ENCODE measurements at places on chromosomes 3 and 15.
A peak's percentile ranks its signal among the peaks of the same experiment; 100 is the strongest.

GRCh38 chr3:9864200-9864927, 15.7 kb downstream of the CIDEC start:
- no peak for DNase-seq

DNA sequence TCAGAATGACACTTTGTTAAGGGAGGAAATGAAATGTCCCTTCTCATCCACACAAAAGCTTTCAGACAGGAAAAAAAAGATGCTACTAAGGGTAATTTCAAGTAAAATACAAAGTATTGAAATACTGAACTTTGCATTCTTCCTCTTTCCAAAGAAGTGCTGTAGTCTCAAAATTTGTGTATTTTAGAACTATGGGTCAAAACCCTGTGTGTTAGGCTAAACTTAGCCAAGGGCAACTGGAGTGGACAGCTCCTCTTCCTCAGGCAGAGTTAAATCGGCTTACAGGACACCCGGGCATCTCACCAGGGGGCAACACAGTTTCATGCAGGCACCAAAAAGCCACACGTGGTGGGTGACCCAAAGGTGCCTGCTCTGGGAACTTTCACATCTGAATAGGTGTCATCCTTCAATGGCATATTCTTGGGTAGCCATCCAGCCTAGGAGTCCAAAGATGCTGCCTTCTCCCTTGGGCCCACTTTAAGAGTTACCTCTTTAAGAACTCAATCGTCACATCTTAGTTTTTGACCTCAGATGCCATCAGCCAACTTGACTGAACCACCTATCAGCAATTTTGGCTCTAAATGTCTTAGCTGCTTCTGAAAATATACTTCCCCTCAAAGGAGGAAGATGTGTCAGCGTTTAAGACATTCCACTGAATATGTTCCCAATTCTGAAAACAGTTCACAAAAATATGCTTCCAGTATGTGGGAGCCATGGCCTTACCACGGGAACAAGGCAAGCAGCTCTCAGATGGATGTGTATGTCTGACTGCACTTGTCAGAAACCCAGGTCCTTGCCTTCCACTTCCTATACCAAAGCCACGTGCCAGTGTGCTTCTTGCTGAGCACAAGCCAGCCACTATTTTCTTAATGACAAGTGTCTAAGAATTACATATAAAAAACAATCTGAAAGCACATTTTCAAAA, 32.2 kb upstream of the MUC13 start:
- no peak for DNase-seq

GRCh38 chr15:73305331-73306211, 63.2 kb downstream of the HCN4 start:
- DNase-seq, result peak; percentile 79

DNA sequence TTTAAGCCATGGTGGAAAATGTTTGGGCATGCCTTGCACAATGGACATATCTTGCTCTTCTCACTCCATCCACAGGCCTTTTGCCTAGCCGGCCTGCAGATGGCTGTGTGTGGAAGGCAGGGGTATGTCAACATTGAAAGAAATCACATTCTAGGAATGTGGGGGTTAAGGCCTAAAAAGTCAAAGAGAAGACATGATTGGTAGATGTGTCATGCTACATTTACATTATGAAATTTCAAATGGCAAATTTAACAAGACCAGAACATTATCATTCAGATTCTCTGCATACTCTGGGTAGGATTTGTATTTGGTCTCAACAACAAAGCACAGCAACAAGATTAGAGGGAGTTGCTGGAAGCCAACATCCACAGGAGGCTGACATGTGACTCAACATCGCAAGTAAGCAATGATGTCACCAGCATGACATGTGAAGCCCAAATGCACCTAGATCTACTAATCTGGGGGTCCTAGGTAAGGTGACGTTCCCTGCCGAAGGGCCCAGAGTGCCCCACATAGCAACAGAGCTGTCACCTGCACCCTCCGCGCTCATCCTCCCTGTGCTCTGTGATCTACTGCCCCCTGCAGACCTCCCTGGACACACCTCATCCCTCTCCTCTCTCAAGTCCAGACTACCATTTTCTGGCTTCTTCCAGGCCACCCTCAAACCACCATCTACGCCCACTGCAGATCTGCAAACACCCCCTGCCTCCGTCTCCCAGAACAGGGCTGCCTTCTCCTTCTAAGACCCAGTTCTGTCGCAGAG, 39.4 kb downstream of the CLDN18 start:
- DNase-seq, result no peak

GRCh38 chr3:149609595-149609994, 48.2 kb downstream of the WWTR1 start:
- peak; percentile 36 for DNase-seq

- DNase-seq, result no peak
Measured at GRCh38 chr3:99126316-99126715, 224.8 kb upstream of the DCBLD2 start.

Data from HuH-7 (cell line).